Tibial artery (tissue), 4 donors: ENCODE measurements at places on chromosomes 5 and 9.

DNA sequence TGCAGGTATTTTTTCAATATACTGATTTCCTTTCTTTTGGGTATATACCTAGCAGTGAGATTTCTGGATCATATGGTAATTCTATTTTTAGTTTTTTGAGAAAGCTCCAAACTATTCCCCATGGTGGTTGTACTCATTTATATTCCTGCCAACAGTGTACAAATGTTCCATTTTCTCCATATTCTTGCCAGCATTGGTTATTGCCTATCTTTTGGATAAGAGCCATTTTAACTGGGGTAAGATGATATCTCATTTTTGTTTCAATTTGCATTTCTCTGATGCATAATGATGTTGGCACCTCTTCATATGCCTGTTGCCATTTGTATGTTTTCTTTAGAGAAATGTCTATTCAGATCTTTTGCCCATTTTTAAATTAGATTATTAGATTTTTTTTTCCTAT is 85.6 kb upstream of the FST start:
- no peak for DNase-seq

DNA sequence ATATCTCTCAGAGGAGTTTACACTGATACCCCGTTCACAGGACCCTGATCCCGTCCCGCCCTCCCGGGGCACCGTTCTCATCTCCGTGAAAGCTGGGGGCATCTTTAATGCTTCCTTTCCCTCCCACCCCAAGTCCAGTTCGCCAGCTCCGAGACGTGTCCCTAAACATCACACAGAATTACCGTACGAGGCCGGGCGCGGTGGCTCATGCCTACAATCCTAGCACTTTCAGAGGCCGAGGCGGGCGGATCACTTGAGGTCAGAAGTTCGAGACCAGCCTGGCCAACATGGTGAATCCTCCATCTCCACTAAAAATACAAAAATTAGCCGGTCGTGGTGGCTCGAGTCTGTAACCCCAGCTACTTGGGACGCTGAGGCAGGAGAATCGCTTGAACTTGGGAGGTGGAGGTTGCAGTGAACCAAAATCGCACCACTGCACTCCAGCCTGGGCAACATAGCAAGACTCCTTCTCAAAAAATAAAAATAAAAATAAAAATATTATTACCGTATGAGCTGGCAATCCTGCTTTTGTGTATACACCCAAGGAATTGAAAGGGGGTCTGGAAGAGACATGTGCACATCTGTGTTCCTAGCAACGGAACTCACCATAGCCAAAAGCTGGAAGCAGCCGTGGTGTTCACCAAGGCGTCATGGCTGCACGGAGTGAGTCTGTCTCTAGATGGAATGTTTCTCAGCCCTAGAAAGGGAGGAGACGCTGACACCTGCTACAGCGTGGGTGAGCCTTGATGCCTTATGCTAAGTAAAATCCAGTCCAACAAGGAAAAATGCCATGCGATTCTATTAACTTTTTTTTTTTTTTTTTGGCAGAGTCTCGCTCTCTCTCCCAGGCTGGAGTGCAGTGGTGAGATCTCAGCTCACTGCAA is 1.2 kb upstream of the ABO start:
- DNase-seq = no peak

DNA sequence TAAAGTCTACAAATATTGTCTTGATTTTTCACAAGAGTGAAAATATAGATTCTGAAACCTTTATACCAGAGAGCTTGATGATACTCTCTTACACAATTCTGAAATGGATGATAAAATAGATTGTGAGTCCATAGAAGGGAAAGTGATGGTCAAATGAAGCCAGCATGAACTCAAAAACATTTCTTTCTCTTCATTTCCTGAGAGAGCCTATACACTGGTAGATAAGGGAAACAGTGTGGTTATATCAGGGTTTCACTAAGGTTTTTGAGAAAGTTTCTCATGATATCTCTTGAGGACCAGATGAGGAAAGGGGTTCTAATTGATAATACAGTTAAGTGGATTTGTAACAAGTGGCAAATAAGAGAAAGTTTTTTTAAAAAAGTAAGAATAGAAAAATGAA is 254.1 kb downstream of the PJA2 start:
- no peak for DNase-seq

- no peak for DNase-seq
Measured at GRCh38 chr9:95729046-95729445, 146.4 kb upstream of the ERCC6L2 start.

- no peak for DNase-seq
Measured at GRCh38 chr5:131338051-131338453, 74.2 kb downstream of the CDC42SE2 start.

GRCh38 chr9:23814243-23814642 is 11.8 kb downstream of the ELAVL2 start:
- no peak for DNase-seq

DNA sequence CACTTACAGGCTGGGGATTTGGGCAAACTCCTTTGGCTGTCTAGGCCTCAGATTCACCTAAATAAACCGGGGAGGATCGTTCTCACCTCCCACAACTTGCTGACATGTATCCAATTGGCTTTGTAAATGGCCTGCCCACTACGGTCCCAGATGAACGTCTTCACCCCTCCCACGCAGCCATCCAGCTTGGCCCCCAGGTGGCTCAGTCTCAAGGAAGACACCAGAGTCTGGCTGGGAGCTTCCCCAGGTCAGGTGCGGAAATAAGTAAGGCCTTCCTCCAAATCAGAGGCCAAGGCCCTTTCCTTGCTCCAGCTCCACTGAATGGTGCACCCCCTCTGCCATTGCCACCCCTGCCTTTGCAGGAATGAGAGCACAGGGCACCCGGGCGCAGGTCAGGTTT is 11.4 kb downstream of the CIZ1 start:
- no peak for DNase-seq

DNA sequence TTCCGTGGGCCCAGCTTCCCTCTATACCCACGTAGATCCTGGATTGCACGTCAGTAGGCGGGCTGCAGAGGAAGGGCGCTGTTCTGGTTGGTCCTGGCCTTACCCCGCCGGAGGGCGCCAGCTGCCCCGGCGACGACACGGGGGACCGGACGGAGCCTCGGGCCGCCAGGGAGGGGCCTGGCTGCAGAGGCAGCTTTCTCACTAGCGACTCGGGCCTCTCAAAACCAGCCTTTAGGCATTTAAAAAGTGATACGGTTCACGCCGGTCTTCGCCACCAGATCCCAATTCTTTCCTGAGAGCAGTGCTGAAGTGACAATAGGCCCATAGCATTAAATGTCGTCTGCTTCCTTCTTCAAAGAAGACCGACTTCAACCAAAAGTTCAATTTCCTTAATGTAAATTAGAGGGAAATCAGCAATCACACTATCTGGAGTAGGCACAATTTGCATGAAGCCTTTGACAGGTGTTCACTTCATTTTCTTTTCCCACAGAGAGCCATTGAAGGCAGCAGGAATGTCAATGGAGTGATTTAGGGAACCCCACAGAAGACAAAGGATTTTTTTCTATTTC is 17.6 kb upstream of the UBE2D2 start:
- DNase-seq = peak; percentile 75

DNA sequence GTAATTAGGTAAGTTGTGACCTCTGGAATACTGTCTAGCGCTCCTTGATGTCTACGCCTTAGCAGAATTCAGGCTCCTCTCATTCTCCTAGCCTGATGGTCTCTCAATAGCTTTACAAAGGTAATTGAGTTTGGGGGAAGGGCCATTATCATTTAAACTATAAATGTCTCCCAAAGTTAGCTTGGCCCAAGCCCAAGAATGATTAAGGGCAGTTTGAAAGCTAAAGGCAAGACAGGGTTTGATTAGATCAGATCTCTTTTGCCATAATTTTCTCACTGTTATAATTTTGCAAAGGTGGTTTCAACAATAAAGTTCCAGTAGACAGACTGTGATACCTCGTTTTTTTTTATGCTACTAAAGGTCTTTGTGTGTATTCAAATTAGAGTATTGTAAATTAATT is 3.7 kb upstream of the SLC30A5 start:
- DNase-seq = no peak

DNA sequence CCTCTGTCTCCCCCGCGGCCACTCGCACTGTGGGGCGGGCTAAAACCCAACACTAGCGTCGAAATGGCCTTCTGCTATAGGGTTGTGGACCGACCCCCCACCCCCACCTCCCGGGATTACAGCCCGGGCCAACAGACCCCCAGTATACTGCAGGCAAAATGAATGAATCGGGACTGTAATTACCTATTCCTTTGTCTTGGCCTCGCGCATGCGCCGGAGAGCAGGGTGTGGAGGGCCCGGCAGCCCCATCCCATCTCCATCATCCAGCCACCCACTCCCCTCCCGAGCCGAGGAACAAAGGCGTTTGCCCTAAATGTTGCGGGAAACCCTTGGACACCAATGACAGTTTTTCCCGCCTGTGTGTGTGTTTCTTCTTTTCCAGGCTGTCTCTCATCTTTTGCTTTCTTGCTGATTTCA is 1.6 kb downstream of the BASP1 start:
- no peak for DNase-seq

- DNase-seq = peak; percentile 78
Measured at GRCh38 chr5:136018814-136019783, 9.7 kb upstream of the TGFBI start.

DNA sequence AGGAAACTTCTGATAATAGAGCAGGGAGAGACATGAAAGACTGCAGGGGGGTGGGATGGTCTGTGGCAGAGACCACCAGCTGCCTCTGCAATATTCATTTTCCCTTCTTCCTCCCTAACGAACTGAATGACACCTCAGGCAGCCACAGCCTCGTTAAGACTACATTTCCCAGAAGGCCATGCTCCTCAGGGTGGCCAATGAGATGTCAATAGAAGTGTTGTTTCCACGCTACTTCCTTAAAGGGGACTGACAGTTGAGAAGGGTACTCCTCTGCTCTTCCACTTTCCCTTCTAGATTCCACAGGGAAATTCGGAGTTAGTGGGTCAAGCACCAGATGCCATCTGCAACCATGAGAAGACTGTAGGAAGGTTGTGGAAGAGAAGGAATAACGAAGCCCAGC is 52.0 kb upstream of the DAPK1 start:
- peak; percentile 38 for DNase-seq

- no peak for DNase-seq
Measured at GRCh38 chr5:130278136-130278535, 373.9 kb downstream of the CHSY3 start.

GRCh38 chr5:113179156-113179555 is 202.6 kb downstream of the DCP2 start:
- DNase-seq = no peak

DNA sequence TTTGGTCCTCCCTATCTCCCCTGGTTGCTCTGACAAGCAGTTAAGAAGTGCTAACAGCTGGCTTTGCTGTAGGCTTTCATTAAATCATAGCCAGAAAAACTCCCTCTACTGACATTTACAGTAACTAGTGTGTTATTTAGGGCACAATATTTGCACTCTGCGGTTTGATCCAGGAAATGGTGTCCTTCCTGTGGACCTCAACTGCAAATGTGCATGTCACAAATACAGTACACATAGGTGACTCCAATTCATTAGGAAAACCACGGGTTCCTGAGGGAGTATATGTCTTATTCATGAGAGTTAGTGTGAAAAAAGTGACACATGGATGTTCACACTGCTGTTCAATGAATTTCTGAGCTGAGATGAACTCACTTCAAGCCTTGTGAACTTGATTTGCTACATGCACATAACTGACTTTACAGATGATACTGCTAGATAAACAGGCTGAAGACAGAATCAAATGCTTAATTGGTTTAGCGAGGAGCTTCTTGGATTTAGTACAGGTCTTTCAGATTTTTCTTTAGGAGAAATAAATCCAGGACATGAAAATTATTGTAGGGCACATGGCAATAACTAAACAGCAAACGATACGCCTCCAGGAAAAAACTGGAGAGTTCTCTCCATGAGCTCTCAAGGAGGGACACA is 281.5 kb downstream of the EFNA5 start:
- DNase-seq = no peak
